Stimulated activated naive CD4-positive, alpha-beta T cell (primary cell): ENCODE measurements at places on chromosomes 7 and 10.

DNA sequence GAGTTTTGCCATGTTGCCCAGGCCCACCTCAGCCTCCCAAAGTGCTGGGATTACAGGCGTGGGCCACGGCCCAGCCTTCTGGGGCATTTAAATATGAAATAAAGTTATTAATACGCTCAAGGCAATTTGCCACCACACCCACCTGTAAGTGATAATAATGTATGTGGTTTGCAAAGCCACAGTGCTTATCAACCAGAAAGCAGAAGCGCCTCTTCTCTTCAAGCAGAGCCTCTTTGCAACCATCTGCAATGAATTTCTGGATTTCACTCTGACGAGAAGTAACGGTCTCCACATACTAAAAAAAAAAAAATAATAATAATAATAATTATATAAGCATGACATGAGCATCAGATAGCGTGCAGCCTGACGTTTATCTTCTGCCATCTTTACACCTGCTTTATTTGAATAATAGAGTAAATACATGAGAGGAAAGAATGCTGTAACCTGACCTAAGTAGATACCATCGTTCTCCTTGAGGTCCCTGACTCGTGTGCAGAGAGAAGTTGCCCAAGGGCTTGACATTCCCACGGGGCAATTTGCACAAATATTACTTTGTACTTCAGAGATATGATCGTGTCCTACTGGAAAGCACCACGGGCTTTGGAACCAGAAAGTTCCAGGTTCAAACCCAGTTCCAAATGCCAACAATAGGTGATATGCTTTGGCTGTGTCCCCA is 34.0 kb downstream of the BRI3 start:
- no peak for DNase-seq

- no peak for DNase-seq
Observed at GRCh38 chr10:34430685-34431084, 384.4 kb downstream of the PARD3 start.

GRCh38 chr10:116752969-116753665 is 10.8 kb upstream of the HSPA12A start:
- no peak for DNase-seq

- no peak for DNase-seq
Observed at GRCh38 chr10:121405549-121405948, 192.7 kb downstream of the FGFR2 start.

DNA sequence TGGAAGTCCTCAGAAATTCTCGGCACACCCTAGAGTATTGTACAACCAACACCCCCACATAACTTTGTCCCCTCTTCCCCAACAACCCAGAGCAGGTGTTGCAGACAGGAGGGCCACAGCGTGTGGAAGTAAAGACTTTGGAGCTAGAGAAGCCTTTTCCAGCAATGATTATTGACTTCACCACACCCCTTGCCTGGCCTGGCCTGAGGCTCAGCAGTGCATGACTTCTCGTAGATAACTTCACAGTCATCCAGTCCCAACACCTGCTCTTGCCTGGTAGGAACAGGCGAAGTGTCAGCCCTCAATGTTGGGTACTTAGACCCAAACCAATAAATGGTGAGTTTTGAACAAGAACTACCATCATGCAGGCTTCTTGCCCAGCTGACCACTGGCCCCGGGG is 36.7 kb downstream of the GOT1 start:
- DNase-seq: no peak

- no peak for DNase-seq
Observed at GRCh38 chr10:73953665-73954064, 42.7 kb downstream of the PLAU start.

- DNase-seq: no peak
Observed at GRCh38 chr7:132551886-132552285, 24.4 kb downstream of the PLXNA4 start.

GRCh38 chr10:43961523-43962345 is 313.1 kb upstream of the ZNF32 start:
- DNase-seq: no peak

- no peak for DNase-seq
Observed at GRCh38 chr7:127938588-127938987, 92.6 kb downstream of the LRRC4 start.

DNA sequence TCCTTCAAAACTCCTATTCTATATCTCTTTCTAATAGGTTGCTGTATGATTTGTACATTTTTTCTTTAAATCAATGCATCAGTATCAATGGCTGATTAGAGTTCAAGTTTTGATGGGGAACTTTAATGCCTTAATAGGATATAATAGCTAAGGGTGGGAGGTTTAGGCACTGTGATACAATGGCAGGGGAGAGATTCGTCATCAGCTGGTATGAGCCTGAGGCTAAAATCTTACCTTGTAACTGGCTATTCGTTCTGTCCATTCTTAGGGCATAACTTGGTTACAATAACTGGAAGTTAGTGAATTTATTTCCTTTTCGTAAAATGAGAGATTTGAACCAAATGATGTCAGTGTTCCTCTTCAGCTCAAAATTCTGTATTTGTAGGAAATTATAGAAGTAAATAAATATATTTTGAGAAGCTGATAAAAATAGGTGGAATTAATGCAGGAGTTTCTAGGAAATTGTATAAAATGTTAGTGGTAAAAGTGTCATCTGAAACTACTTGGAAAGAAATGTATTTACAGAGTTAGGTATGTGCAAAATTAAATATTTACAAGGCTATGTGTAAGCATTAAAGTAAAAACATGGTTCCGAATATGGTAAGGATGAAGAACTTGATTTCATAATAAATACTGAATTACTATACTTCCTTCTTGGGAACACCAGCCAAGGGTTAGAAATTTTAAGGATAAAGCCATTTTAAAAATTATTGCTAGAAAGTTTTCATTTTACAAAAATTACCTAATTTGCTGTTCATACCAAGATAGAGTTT is 27.5 kb upstream of the NAMPT start:
- DNase-seq: no peak

DNA sequence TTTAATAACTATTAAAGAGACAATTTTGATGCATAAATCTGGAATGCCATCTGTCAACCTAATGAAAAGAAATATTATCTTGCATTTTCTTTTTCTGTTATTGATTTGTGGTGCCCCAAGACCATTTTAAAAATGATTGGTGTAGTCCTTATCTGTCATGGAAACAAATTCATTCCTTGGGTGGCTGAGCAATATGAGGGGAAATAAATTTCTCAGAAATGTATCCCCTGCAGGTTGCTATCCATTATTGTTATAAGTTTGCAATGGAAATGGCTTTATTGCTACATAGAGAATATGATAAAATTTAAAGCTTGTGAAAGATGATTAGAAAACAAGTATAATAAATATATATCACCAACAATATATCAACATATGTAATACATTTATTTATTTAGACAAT is 607.0 kb downstream of the DNAJB9 start:
- DNase-seq: no peak

GRCh38 chr7:20249376-20249775 is 32.2 kb upstream of the MACC1 start:
- DNase-seq: no peak

- no peak for DNase-seq
Observed at GRCh38 chr7:24574386-24574785, 1.1 kb downstream of the PALS2 start.

DNA sequence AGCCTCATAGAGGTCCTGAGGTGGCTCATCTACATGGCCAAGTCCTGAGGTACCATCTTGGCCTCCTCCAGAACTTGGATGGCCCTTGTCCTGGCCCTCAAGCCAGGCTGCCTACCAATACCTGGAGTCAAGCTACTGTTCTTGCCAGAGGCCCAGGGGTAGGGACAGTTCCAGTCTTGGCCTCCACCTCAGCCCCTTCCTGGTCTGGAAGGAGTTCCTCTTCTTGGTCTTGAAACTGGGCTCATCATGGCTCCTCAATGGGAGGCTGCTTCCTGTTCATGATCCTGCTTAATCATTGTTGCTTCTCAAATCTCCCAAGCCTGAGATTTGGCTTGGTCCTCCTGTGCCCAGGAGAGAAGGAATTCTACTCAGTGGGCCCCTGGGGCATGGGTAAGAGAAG is 3.9 kb downstream of the HPS6 start:
- no peak for DNase-seq

DNA sequence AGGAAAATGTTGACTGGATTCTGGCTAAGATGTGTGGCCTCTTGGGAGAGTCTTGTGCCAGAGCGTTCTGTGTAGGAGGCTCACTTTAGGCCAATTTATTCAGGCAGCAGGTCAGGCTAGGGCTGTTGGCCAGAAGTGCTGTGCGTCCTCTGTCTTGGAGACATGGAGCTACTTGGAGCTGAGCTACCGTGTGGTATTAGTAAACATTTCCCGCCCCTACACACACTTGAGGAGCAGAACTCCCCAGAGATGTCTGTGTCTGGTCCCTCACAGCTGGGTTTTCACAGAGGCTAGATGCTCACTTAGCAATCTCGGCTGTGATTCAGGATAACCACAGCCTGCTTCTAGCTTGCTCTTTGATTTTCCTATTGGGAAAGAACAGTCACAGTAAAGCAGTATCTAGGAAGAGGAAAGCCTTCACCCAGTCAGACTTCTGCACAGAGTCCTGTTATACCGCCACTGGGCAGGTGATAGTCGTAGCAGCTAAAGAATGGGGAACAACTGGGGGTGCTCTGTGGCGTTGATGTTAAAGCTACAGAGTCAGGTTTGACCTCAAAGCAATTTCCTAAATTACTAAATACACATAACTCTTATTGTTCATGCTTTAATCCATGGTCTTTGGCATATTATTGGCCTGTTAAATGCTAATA is 86.7 kb downstream of the MDFIC start:
- no peak for DNase-seq

DNA sequence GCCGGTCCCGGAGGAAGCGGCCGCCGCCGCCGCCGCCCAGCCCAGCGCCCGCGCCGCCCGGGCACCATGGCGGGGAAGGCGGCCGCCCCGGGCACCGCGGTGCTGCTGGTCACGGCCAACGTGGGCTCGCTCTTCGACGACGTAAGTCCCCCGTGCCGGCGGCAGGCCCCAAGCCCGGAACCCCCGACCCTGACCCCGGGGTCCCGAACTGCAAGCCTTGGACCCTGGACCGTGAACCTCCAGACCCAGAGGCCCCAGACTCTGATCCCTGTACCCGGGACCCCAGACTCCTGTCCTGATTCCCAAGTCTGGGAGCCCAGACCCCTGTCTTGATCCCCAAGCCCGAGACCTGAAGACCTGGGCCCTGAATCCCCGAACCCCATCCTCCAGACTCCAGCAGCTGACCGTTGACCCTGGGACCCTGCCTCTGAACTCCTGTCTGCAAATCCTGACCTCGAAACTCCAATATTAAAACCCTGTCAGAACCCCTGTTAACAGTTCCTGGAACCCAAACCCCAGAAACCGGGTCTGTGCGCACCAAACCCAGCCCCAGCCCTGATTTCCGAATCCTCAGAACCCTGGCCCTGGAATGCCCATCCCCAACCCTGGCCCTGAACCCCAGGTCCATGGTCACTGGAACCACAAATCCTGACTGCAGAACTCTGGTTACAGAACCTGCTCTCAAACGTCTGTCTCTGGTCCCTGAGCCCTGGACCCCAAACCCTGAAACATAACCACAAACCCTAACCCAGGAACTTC is 623 bp downstream of the INPP5A start:
- no peak for DNase-seq

GRCh38 chr10:132030898-132031463 is 34.8 kb upstream of the JAKMIP3 start:
- no peak for DNase-seq

DNA sequence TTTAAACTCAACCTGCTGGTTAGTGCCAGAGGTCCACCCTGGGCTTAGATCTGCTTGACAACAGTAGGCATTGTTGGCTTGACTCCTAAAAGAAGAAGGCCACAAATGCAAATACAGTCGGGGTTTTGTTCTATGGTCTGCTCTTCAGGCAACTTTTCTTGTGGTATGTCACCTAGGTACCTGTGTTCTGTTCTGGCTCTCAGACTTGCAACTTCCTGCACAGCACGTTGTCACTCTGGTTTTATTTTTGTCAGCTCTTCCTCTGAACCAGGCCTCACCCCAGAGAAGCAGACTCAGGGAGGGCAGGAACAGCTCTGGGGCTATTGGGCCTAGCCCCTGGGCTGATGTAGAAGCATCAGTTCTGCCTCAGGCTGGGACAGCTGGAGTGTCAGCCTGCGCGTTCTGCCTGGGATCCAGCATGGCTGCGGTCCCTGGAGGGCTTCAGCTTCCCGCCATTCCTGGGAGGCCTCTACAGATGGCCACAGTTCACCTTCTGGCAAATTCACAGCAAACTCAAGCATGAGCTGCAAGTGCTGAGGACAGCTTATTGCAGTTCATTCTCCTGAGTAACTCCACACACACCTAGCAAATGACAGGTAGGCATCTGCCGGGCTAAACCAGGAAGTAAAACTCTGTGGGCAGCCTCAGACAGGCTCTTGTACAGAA is 11.0 kb upstream of the PDCD4 start:
- peak; percentile 36 for DNase-seq

GRCh38 chr7:15669443-15670090 is 16.9 kb downstream of the MEOX2 start:
- DNase-seq: no peak

GRCh38 chr10:28996947-28997551 is 291.8 kb upstream of the LYZL1 start:
- DNase-seq: no peak

- no peak for DNase-seq
Observed at GRCh38 chr7:36650766-36651312, 73.5 kb downstream of the AOAH start.

- DNase-seq: no peak
Observed at GRCh38 chr10:10845826-10846503, 171.7 kb upstream of the CELF2 start.

DNA sequence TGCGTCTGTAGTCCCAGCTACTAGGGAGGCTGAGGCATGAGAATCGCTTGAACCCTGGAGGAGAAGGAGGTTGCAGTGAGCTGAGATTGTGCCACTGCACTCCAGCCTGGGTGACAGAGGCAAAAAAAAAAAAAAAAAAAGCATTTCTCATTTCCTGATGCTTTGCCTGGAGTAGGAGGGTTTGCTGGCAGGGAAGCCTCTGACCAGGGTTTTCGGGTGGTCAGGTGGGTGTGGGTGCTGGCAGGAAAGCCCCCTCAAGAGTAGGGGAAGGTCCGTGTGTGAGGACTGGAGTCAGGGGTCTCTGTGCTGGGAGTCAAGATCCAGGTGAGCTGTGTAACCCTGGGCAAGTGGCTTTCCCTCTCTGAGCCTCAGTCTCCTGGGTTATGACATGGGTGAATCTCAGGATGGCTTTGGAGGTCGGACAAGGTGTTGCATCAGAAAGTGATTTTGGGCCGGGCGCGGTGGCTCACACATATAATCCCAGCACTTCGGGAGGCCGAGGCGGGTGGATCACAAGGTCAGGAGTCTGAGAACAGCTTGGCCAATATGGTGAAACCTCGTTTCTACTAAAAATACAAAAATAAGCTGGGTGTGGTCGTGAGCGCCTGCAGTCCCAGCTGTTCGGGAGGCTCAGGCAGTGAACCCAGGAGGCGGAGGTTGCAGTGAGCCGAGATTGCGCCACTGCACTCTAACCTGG is 3.2 kb downstream of the AMZ1 start:
- no peak for DNase-seq
